Activated gamma-delta T cell treated with anti-CD3 and anti-CD28 coated beads, Interleukin-2, amount 50 U/mL, for 16 hours (primary cell): ENCODE measurements at places on chromosomes 13 and 19.

DNA sequence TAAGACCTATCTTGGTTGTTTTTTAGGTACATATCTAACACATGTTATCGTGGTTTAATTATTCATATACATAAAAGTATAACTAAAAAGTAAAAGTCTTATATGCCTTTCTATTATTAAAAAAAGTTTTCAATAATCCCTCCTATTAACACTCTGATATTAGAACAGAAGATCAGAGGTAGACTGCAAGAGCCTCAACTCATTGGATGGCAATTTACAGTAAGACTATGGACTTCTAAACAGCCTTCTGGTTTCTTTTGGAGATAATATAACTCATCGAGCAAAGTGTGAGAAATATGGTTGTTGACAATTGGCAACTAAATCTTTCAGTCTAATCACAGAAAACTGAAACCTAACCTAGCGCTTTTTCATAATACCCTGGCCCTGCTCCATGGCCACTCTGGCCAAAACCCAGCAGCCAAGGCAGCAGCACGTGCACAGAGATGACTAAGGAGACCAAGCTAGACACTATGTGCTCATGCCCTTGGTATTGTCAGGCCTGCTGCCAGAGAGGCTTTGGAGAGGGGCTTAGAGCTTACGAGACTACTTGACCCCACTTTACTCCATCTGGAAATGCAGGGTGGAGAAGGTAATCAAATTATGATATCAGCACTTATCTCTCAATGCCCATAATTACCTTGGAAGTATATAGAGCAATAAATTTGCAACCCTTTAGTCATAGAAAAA is 40.6 kb upstream of the EEF1AKMT1 start:
- no peak for DNase-seq

DNA sequence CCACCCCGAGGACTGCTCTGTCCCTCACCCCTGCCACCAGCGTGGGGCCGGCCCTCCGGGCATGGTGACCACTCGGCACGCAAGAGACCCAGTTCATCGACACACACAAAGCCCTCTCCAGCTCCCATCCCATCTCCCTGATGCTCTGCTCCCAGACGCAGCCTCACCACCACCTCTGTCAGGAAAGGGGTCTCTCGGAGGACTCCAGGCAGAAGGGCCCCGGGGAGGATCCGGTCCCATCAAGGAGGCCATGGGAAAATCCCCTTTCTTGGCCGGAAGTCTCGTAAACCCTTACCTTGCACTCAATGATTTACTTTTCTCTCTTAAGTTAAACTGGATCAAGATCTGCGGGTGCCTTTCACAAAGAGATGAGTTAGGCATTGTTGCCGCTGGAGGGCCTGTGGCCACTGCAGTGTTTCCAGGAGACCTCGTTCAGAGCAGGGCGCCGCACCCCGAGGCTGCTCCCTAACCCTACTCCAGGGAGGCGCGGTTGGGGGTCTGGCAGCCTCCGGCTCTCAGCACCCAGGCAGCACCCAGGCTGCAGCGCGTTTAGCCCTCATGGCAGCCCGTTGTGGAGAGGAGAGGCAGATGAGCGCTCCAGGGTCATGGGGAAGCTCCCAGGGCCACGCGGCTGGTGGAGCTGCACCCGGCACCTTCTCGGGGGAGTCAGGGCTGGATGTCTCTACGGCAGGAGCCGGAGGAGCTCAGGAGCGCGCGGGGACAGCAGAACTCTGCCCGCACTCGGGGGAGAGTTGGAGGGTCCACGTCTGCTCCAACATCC is 31.0 kb downstream of the C2CD4C start:
- DNase-seq = no peak

DNA sequence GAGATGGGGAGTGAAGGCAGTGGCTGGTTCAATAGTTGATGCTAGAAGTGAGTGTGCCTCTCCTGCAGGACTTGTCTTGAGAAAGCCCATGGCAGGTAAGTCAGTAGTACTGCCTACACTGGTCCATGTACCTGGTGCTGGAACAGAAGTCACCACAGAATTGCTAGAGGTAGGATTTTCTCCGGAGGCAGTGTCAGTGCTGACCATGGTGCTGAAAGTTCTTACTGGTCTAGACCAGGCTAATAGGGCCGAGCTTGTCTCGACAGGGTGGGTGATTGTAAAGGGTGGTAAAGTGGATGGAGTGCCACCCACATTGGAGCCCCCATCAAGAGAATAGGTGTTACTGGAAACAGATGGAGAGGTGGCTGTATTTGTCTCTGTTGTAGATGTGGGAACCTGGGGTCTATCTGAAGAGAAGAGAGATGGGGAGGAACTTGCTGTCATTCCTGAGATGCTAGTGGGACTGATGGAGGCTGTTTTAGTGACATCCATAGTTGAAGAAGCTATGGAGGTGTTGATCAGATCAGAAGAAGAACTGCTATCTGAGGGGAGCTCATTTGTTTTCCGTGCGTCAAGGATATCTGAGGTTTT is 36.6 kb downstream of the MUC16 start:
- no peak for DNase-seq

- DNase-seq = no peak
These were observed 22.0 kb downstream of the SLC5A5 start for GRCh38 chr19:17893766-17894165.

DNA sequence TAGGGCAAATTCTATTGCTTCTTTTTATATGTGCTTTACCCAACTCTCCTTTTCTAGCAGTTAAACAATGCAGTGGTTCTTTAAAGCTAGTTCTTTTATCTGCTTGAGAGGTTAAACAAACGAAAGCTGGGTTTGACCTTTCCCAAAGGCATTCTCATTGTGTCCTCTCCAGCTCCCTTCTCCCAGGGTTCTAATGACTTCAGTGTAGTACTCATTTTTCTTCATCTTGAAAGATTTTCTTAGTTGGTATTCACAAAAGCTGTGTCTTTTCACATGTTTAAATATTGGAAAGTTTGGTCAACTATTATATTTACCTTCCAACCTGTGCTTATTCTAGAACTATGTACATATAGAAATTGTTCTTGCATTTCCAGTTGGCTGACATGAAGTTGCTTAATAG is 1.5 kb downstream of the WASF3 start:
- DNase-seq = no peak

GRCh38 chr19:47487551-47488515 is 3.8 kb upstream of the KPTN start:
- no peak for DNase-seq

DNA sequence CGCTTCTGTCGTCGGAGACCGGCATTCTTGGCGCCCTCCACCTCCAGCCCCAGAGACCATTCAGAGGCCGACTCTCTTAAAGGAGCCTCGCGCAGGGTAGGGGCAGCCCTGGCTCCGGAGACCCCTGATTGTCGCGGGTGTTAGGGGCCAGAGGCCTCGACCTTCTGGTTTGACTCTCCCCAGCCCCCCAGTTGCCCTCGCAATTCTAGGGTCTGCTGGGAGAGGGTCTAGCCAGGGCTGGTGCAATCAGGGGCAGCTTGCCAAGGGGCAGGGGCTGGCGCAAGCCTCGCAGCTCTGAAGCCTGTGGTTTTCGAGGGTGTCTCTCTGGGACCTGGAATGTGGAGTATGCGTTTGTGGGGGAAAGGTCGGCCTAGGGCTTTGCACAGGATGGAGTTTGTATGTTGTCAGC is 1.6 kb upstream of the SLC7A10 start:
- no peak for DNase-seq

GRCh38 chr13:101514695-101515275 is 62.3 kb downstream of the ITGBL1 start:
- no peak for DNase-seq

DNA sequence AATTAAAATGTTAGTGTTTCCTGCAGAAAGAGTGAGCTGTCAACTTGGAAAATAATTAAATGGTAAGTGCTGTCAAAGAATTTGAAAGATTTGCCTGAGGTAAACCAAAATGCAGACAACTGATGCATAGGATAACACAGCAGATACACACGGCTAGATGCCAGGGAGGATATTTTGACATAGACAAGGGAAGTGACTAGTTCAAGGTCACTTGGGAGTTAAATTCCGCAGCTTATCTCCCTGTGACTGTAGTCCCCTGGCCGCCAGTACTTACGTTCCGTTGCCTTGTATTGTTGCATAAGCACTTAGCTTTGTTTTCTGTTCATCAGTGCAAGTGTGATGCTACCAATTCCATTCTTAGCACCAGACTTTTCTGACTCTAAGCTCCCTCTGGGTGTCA is 247.3 kb upstream of the MAB21L1 start:
- no peak for DNase-seq

DNA sequence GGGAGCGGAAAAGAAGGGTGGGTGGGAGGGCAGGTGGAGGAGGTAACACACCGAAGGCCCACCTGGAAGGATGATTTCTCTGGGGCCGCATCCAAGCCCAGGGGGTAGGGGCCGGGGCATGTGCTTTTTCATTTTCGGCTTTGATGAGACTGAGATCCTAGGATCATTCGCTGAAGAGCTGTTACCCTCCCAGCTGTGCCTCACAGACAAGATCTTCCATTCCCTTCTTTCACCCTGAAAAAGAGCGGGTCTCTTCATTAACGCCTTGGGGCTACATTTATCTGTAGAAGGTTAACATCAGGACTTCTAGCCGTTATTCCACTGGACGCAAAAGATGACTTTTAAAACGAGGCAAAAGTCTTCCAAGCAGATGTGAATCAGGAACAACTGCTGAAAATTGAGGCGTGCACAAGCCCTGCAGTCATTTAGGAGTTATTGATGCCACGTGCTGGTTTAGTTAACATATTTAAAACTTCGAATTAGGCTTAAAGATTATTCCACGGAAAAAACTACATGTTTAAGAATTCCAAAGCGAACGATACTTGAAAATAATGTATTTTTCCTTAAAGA is 1.1 kb downstream of the LMO7 start:
- DNase-seq = no peak

- no peak for DNase-seq
These were observed 2275.0 kb upstream of the PCDH20 start for GRCh38 chr13:63690672-63691071.

DNA sequence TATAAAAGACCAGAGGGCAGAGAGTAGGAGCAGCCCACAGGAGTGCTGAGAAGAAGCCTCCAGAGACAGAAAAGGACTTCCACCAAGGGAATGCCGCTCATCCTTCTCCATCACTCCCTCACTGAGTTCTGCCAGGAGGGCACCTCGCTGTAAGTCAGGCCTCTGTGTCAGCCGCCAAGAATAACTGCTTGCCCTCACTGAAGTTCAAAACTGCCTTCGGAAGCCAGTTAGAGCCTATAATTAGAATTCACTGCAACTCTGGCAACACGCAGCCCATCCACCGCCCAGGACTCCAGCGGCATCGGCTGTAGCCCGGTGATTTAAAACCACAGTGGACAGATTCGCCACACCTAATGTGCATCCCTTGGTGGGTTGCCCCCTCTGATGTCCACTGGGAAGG is 281.8 kb upstream of the ZNF507 start:
- no peak for DNase-seq

- DNase-seq = no peak
These were observed 626 bp upstream of the BCL3 start for GRCh38 chr19:44747739-44748425.

GRCh38 chr13:38180670-38181069 is 169.0 kb upstream of the UFM1 start:
- DNase-seq = no peak

- DNase-seq = no peak
These were observed 101.3 kb downstream of the KCNRG start for GRCh38 chr13:50116430-50116973.

GRCh38 chr13:76300688-76301087 is 585.5 kb downstream of the KCTD12 start:
- no peak for DNase-seq

GRCh38 chr13:95317039-95317989 is 16.1 kb upstream of the ABCC4 start:
- no peak for DNase-seq

GRCh38 chr13:44470638-44471562 is 97.3 kb downstream of the SERP2 start:
- DNase-seq = no peak

DNA sequence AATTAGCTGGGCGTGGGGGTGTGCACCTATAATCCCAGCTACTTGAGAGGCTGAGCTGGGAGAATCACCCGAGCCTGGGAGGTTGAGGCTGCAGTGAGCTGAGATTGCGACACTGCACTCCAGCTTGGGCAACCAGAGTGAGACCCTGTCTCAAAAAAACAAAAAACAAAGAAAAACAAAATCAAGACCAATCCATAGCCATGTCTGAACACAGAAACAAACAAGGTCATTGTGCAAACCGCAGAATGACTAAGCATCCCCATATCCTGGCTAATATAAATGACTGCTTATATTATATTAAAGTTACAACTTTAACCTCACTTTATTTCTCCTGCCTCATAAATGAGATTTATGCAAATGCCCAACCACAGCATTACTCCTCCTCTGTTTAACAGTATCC is 2.3 kb upstream of the LYPD3 start:
- no peak for DNase-seq

DNA sequence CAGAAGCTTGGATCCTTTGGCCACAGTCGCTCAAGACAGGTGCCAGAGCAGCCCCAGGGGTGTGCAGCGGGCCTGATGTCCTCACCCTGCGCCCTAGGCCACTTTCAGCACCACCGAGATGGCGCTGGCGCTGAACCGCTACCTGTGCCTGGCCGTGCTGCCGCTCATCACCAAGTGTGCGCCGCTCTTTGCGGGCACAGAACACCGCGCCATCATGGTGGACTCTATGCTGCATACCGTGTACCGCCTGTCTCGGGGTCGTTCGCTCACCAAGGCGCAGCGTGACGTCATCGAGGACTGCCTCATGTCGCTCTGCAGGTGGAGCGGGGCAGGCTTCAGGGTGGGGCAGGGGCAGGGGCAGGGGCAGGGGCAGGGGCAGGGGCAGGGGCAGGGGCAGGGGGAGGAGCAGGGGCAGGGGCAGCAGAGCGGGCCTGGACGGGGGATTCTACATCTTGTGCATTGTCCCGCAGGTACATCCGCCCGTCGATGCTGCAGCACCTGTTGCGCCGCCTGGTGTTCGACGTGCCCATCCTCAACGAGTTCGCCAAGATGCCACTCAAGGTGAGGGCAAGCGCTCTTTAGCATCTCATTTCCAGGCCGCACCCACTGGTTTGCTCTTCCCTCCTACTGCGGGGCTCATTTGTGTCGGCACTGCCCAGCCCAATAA is 69.1 kb downstream of the RYR1 start:
- no peak for DNase-seq

- no peak for DNase-seq
These were observed 29.0 kb upstream of the ZNF709 start for GRCh38 chr19:12513531-12514061.

GRCh38 chr19:20247016-20247683 is 80.1 kb downstream of the ZNF486 start:
- no peak for DNase-seq
